ENCODE measurements at places on chromosomes 7 and 10.

GRCh38 chr7:142853739-142854371, 1.0 kb upstream of the EPHB6 start:
- peak; percentile 62 for DNase-seq

GRCh38 chr7:4712281-4713182, 30.4 kb downstream of the FOXK1 start:
- no peak for DNase-seq

- DNase-seq: no peak
Measured at GRCh38 chr7:119974972-119975371, 298.0 kb upstream of the KCND2 start.

DNA sequence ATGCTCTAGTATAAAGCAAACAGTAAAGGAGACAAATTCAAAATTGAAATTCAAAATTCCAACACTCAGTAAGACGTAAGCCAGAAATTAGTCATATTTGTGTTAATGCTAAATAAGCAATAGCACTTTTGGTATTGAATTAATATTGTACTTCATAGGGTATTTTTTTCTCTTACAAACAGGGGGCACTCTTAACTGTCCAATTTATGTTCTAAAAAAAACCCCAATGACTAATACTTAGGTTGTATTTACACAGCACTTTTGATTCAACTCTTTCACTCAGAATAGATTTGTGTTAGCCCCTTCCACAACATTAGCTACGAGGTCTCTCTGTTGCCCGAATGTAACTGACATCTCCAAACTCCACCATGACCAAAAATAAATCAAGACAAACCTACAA, 284.9 kb upstream of the COBL start:
- DNase-seq: no peak

DNA sequence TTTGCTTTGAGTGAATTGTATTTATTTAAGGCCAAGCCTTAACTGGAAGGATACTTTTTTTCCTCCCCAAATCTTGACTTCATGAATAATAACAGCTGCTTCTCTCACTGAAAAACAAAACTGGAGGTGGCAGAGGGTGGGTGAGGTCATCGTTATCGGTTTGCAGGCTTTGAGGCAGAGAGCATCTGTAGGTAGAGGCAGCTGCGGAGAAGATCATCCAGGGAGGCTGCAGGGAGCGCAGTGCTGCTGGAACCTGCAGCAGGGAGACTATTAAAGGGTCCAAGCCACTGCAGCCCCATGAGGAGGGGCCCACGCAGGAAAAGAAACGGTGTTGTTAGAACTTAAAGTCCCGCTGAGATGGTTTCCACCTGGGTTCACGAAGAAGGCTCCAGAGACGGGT, 112.1 kb upstream of the SDK1 start:
- DNase-seq: no peak
